ENCODE measurements at places on chromosomes 1 and 21.

- DNase-seq = no peak
These were observed 26.6 kb downstream of the SLC22A15 start for GRCh38 chr1:116002781-116003420.

DNA sequence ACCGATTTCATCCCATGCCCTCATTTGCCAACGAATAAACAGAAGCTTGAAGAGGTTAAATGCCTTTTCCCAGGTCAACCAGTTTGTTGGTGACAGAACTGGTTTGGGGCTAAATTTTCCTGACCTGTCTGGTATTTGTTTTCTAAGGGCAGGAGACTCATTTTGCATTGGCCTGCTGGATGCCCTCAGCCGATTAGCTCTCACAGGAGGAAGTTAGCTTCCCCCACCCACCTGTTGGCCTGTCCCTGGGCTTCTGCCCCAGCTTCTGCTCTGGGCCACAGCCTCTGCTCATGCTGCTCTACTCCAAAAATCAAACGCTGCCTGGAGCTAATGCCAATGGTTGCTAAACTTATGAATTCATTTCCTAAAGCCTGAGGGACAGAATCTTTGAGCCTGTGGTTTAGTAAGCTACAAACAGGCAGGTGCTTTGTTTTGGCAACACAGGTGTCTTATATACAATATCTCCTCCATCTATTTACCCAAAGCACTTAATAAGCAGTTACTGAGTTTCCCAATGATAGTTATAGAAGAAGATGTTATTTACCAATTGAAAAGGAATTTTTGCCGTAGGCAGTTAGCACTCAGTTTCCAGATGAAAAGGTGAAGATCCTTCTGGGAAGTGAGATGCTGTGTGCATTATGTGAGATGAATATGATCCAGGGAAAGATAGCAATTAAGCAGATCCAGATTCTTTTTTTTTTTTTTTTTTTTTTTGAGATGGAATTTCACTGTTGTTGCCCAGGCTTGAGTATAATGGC lies 82.3 kb downstream of the TM2D1 start:
- no peak for DNase-seq

GRCh38 chr1:32014199-32014947 lies 705 bp downstream of the KHDRBS1 start:
- peak; percentile 58 for DNase-seq

GRCh38 chr1:77718181-77718580 lies 35.7 kb upstream of the ZZZ3 start:
- no peak for DNase-seq

- DNase-seq = no peak
These were observed 36.5 kb downstream of the EVA1C start for GRCh38 chr21:32448803-32449594.

DNA sequence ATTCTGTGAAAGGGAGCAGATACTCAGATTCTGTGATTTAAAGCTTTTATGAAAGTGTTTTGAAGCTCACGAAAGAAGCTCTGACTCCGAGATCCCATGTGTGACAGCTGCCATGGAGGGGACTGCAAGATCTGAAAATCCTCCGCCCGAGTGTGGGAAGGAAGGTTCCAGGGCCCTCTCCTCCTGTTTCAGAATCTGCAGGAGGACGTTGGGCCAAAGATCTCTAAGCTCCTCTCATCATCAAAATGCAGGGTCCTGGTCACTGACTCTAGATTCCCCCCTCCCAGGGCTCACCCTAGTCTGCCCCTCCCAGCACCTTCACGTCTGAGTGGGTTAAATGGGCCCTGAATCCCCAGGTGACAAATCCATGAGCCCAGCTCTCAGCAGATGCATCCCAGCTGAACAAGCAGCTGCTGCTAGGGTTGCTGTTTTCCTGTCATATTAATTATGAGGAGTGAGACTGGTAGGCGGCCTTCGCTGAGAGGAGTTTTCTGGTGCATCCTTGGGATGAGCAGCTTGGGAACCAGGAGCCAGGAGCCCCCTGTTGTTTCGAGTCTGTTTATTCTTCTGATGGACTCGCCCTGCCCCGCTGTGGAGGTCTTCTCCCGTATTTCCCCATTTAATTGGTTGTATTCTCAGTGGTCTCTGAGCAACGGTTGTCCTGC lies 402.0 kb downstream of the MATN1 start:
- no peak for DNase-seq

GRCh38 chr1:186272486-186272885 lies 102.6 kb downstream of the TPR start:
- DNase-seq = peak; percentile 30

DNA sequence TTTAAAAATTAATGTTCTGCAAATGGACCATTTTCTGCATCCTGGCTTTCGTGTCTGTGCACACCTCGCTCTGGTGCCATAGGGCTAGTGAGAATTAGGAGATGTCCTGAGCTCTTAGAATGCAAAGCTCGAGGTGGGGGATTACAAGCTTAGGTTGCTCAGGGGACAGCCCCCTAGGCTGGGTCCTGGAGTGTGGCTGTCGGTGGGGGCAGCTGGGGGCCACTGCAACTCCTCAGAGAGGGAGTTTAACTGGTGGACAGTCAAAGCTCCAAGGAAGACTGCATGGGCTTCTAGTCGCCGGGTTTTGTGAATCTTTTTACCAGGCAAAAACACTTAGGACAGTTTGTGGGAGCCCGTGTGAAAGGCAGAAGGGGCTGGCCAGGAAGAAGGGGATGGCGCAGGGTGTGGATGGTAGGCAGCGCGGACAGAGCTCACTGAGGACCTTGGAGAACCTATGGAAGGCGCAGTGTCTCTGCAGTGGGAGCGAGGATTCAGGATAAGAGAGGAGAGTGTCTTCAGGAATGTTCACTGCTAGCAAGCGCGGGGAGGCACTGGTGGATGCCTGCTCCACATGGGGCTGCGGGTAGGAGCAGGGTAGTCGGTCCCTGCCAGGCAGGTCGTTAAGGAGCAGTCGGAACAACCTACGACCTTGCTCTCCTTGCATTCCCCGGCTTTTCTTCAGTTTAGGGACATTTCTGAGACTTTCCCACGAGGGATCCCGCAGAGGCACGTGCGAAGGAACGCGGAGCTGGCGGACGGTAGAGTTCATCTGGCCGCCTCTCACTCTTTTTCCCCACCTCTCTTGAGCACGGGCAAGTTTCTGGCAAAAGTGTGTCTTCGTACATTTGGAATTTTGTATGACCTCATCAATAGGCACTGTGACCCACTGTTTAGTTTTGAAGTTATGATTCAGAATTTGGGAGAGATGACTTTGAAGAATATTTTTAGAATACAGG lies 12.9 kb upstream of the KCNE1 start:
- no peak for DNase-seq

GRCh38 chr1:28895896-28896608 lies 18.3 kb upstream of the EPB41 start:
- no peak for DNase-seq

GRCh38 chr1:23343221-23344110 lies 618 bp downstream of the HNRNPR start:
- DNase-seq = peak; percentile 57

DNA sequence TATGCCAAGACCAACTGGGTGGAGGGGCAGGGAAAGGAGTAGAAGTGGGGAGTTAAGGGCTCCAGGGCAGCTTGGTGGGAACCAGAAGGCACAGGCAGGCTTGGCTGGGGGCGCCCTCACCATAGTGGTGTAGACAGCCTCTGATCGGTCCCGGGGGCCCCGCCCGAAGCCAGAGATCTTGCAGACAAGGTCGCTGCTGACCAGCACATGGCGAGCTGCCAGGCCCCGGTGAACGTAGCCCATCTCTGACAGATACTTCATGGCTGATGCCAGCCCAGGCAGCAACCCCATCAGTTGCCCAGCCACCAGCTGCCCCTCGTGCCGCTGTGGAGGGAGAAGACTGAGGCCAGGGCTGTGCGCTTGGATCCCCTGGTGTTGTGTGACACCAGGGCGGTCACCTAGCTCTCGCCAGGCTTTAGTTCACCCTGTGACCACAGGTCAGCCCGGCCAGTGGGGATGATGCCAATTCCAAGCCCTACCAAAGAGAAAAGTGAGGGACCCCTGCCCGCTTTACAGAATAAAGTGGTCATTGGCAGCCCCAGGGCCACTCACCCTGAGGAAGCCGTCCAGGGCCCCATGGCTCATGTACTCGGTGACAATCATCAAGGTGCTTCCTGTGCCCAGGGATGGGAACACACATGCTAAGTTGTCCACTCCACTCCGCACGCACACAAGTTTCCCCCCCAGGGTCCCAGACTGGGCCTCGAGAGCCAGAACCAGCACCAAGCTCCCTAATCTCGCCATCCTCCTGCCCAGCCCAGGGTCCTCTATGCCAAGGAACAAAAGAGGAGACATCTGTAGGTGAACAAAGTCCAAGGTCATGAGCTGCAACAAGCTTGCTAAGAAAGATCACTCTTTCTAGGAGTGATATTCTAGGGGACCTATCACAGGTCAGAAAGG lies 28.2 kb downstream of the CDCA8 start:
- no peak for DNase-seq

- no peak for DNase-seq
These were observed 140.0 kb upstream of the GRIK3 start for GRCh38 chr1:37174341-37174740.

DNA sequence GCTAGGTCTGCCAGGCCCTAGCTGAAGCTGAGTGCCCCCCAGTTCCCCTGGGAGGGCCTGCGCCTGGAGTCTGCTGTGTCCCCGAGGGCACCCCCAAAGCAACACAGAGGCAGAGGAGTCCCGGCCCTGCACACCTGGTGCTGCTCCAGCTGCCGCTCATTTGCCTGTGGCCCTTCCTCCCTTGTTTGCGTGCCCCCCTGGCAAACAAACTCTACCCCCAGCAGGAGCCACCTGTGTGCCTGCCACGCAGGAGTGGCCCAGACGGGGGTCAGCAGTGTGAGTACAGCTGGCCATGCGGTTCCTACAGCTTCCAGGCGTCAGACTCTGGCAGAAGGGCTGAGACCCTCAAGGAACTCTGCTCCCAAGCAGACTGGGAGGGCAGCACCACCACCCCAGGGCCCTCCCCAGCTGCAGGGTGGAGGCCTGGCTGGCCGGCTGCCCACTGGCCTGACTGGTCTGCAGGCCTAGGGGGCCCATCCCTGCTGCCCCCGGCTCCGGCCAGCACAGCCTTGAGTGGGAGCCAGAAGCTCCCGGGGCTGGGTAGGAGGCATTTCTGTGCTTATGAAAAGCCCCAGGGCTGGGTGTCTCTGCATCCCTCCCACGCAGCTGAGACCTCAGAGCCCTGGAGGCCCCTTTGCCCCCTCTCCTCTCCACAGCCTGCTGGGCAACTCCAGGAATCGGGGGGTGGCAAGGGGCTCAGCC lies 563 bp upstream of the TAS1R3 start:
- DNase-seq = no peak

- DNase-seq = peak; percentile 43
These were observed 26.4 kb upstream of the PLA2G4A start for GRCh38 chr1:186802388-186802787.

DNA sequence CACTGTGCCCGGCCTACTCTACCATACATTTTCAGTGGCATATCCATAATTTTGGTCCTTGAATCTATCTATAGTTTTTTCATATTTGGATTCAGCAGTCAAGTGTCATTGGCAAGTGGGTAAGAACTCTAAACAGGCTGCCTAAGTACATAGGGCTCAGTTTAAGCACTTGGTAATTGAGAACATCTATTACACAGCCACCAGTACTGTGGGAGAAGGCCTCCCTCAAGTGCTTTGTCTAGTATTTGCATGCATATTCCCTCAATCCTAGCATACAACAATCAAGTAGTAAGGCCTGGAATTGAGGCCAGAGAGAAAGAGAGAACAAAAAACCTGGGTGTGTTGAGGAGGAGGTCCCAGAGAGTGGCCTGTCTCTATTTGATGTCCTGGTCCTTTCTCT lies 325.2 kb downstream of the USP25 start:
- DNase-seq = no peak

GRCh38 chr1:21604208-21604957 lies 64.8 kb downstream of the RAP1GAP start:
- DNase-seq = no peak

DNA sequence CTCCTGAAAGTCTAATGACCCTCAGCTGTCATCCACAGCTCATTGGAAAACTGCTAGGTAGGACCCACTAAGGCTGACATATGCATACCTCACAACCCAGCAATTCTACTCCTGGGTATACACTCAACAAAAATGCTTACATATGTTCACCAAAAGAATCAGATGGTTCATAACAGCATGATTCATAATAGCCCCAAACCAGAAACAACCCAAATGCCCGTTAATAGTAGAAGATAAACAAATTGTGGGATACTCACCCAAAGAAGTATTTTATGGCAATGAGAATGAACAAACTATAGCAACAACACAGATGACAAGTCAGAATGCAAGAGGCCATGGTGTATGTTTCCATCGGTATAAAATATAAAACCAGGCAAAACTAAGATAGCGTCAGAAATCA lies 124.6 kb downstream of the HLCS start:
- no peak for DNase-seq

DNA sequence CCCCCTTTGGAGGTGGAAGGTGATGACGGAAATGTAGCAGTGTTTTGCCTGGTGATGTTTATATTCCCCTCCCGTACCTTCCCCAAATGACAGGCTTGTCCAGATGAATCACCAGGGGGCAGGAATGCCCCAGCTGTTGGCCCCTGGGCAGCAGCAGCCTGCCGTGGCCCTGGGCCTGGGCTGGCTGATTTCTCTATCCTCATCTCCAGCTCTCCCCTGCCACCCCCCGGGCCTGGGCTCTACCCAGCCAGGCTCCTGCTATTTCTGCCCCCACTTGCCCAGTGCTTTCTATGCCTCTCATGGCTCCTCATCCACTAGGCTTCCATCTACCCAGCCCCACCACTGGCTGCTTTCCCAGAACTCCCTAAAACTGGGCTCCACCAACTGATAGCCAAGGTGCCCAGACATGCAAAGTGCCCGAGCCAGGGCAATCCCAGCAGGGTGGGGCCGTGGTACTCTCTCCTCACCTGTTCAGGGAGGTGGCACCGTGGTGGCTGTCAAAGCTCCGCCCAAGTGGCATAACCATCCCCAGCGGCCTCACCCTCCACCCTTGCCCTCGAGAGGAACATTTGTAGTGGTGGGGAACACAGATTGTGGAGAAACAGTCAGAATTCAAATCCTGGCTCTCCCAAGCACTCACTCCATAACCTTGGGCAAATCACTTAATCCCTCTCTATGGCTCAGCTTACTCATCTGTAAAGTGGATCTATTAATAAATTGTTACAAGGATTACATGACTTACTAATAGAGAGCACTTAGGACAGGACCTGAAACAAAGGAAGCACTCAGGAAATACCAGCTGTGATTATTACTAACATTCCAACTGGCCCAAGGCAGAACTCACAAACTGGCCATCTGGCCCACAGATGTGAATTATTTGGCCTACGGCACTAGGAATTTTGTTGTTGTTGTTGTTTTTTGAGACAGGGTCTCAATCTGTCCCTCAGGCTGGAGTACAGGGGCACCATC lies 12.8 kb upstream of the ECE1 start:
- DNase-seq = peak; percentile 53

- DNase-seq = no peak
These were observed 49.8 kb downstream of the BCAR3 start for GRCh38 chr1:93631626-93632365.

- DNase-seq = peak; percentile 92
These were observed at the start of gene TMEM63A for GRCh38 chr1:225881959-225882693. Gene TMEM63A, minus strand, starts transcription at chr1:225882380. Its CDS starts 4,800 bp downstream, at chr1:225877580.

- DNase-seq = no peak
These were observed 2.0 kb upstream of the ENAH start for GRCh38 chr1:225654688-225655508.

GRCh38 chr1:197921235-197922069 lies 4.3 kb downstream of the LHX9 start:
- no peak for DNase-seq

GRCh38 chr1:112358061-112358770 lies 37.8 kb upstream of the CTTNBP2NL start:
- DNase-seq = no peak

Measured in MCF 10A (cell line).